Fibroblast of the aortic adventitia (primary cell): ENCODE measurements at places on chromosomes 5 and 9. TPM values are rescaled to one million over a fixed set of nuclear protein-coding genes. Genes with fewer than 3 reads are reported as not detected.

Gene IFNK
- total RNA-seq: not detected in 2 replicates

DNA sequence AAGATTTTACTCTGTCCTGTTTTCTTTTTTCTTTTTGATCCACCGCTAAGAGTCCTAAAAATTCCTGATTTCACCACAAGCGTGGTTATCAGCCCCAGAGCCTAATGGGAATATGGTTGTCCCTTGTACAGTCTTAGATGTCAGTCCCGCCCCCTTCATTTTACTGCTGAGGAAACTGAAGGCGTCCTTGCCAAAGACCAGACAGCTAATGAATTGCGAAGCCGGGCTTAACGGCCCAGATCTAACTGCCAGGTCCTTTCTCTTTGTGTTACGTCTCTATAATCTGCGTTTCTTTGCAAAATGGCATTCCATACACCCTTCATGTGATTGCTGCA is 497 bp downstream of the NSA2 start:
- peak; percentile 50 for DNase-seq

DNA sequence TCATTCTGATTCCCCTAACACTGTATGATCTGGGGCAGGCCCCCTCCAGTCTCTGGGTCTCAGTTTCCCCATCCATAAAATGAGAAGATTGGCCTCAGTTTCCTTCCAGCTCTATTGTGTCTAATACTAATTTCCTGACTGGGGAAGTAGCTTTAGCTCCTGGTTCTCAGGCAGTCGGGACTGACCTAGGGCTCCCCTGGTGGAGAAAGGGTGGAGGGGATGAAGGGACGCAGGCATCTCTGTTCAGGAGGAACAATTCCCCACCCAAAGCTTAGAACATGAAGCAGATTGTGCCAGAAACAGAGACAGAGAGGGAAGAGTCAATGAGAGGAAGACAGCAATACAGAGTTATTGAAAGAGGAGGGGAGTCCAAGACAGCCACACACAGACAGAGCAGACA is 14.2 kb upstream of the PTGS1 start:
- no peak for DNase-seq

Gene HTR1A
- total RNA-seq: not detected in 2 replicates

DNA sequence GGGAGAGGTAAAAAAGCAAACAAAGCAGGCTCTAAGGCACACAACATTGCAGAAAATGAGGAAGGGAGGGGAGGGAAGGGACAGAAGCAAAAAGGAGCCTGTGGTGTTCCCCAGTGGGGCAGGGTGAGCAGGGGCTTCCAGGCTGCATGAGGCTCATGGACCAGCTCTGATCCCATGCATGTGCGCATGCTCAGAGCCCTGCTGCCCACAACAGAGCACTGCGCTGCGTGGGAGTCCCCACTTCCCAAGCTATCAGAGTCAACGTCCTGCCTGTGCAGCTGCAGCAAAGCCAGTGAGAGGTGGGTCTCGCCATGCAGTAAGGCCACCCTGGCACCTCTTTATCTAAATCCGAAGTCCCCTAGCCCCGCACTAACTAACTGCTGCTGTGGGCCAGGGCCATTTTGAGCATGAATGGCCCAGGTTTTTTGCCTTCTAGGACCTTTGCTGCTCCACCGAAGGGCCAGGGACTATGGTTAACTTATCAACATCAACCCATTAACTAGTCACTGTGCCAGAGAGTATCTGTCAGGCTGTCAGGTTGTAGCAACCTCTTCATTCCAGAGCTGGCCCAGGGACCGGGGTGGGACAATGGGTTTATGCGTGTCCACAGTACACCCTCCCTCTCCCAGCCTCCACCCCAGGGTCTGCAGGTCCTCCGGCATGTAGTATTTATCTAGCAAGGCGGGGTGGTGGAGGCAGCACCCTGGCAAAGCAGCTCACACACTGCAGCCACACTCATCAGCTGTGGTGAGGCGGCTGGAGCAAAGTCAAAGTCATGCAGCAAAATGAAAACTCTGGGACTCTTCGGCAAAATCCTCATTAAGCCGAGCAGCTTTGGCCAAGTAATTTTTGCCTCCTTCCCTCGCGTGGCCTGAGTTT is 123.6 kb downstream of the SAXO1 start:
- DNase-seq: no peak

DNA sequence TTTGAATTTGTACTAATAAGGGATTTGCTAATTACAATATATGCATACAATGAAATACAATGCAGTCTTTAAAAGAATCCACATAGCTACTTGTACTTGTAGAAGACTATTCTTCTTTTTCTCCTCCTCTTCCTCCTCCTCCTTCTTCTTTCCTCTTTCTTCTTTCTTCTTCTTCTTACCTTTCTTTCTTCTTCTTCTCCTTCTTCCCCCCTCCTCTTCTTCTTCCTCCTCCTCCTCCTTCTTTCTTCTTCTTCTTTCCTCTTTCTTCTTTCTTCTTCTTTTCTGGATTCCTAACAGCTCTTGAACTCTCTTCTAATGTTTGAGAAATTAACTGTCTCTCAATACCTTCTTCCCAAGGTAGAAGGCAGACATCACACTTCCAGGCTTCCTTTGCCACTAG is 29.3 kb upstream of the FSTL4 start:
- no peak for DNase-seq

Gene RGS3
- 22.2 and 48.9 TPM in 2 replicates for total RNA-seq

GRCh38 chr9:4594994-4595393 is 67.1 kb upstream of the PLPP6 start:
- DNase-seq: no peak

DNA sequence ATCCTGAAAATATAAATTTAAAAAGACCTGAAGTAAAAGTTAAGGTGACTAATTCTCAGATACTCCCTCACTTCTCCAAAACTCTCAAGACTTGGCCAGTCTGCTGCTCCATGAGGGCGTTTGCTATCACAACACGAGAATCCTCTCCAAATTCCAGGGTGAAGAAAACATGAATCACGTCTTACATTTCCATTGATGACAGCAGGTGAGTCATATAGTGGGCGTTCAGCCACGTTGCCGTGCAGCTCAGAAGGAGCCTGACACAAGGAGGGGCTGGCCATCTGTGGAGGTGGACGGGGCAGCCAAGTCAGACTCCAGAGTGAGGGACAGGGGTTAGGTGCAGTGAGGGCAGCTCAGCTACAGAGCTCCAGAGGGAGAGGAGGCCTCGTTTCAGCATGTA is 555.1 kb upstream of the ADAMTS16 start:
- DNase-seq: peak; percentile 88

Gene SPINK13
- not detected in 2 replicates for total RNA-seq

Gene GFI1B
- not detected in 2 replicates for total RNA-seq
